ENCODE measurements at places on chromosomes 16 and 17. TPM values are rescaled to one million over a fixed set of nuclear protein-coding genes. Genes with fewer than 3 reads are reported as not detected.

DNA sequence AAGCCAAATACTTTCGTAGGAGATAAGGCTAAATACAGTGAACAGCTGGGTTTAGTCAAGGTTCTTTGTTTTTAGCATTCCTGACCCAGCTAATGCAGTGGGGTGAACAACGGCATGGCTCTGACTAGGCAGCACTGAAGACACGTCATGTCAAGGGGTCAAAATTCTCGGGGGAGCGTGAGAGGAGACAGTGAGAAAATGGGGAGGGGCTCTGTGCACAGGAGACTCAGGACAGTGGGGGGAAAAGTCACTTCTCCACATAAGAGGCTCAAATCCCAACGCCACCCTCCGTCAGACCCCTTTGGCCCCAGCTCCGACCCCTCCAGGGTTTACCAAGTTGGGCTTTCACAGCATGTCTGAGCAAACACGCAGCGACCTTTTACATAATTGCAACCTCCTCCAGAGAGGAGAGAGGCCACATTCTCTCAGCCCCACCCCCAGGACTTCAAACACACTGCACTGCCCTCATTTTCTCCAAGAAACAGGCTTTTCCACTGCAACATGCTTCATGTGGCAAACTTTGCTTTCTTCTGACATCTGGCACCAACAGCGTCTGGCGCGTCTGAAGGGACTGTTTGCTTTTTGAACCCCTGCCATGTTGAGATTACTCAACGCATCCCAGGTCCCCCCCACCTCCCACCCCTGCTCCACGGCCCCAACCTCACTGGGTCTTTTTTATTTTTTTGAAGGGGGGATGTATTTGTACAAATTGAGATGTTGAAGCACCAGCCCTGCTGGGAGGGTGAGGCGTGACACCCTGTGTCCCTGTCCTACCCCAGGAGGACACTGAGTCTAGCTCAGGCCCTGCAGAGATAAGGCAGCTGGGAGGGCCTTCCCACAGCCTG lies 30.0 kb downstream of the AXIN2 start:
- no peak for DNase-seq

DNA sequence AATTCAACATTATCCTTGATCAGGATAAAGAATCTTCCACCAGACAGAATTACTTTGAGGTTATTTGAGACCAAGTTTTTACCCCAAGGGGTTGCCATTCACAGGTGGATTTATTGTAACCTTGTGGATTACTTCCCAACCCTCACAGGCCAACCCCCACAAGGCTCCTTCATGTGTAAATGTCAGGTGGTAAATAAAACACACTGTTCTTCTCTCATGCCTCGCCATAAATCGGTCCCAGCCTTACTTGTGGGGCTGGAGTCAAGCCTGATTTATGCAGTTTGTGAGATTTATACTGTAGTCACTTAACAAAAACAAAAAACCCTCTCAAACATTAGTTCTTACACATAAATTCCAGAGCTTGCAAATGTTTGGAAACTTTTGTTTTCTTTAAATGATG lies 98.6 kb upstream of the IRX3 start:
- DNase-seq = no peak

- no peak for DNase-seq
These were observed 3.9 kb downstream of the SPSB3 start for GRCh38 chr16:1778200-1779179.

- peak; percentile 49 for DNase-seq
These were observed 6.3 kb downstream of the ESRP2 start for GRCh38 chr16:68229431-68230175.

- no peak for DNase-seq
These were observed 44.3 kb upstream of the HELZ start for GRCh38 chr17:67289181-67289876.

- no peak for DNase-seq
These were observed 698 bp downstream of the UBE2G1 start for GRCh38 chr17:4365628-4366326.

- no peak for DNase-seq
These were observed 24.2 kb downstream of the C1QTNF1 start for GRCh38 chr17:79047923-79048825.

The TPSD1 gene
- total RNA-seq = not detected

DNA sequence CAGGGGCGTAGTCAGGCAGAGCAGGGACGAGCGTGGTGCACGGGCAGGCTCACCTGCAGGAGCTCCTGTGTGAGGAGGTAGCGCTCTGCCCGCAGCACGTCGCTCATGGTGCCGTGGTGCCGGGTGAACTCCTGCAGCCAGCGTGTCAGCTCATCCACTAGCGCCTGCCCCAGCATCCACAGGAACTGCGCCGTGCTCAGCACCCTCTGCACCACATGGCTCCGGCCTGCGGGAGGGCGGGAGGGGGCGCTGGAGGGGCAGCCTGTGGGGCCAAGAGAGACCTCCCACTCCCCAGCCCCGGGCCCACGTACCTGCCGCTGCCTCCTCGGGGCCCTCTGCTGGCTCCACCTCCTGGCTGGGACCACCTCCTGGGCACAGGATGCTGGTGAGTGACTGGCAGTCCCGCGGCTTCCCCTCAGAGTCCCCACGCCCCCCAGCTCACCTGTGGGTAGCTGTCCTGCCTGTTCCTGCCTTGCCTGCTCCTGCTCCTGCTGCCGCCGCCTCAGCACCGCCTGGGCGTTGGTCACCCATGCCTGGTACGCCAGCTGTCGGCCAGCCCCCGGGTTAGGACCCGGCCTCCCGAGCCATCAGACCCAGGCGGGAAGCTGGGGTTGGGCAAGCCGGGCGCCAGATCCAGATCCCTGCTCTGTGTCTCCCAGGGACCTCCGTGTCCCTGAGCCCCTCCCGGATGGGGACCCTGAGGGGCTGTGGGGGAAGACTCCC lies 16.6 kb downstream of the CTU2 start:
- DNase-seq = no peak

GRCh38 chr17:4516735-4517134 lies 18.1 kb downstream of the SPNS2 start:
- no peak for DNase-seq

DNA sequence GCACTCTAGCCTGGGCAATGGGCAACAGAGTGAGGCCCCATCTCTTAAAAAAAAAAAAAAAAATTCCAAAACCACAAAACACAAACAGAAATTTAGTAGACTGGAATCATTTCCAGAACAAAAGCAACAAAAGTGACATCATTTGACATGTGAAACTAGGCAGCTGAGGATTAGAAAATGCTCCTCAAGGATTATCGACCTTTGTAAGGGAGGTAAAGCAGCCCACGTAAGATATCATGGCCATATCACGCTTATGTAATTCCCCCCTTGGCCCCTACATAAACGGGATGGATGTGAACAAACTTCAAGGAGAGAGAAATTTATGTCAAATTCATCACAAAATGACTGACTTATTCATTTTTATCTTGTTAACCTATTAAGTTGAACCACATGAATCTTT lies 83.3 kb downstream of the WDR59 start:
- no peak for DNase-seq

GRCh38 chr17:80705988-80706387 lies 161.3 kb downstream of the RPTOR start:
- no peak for DNase-seq

- no peak for DNase-seq
These were observed at the start of gene NOD2 for GRCh38 chr16:50692999-50693781. TSS of gene NOD2 (plus strand) at chr16:50693606. CDS start at chr16:50699496, 5,890 bp downstream.

The SOX9 gene
- 21.7 TPM for total RNA-seq

- no peak for DNase-seq
These were observed 120.5 kb downstream of the HS3ST4 start for GRCh38 chr16:25812215-25812614.

DNA sequence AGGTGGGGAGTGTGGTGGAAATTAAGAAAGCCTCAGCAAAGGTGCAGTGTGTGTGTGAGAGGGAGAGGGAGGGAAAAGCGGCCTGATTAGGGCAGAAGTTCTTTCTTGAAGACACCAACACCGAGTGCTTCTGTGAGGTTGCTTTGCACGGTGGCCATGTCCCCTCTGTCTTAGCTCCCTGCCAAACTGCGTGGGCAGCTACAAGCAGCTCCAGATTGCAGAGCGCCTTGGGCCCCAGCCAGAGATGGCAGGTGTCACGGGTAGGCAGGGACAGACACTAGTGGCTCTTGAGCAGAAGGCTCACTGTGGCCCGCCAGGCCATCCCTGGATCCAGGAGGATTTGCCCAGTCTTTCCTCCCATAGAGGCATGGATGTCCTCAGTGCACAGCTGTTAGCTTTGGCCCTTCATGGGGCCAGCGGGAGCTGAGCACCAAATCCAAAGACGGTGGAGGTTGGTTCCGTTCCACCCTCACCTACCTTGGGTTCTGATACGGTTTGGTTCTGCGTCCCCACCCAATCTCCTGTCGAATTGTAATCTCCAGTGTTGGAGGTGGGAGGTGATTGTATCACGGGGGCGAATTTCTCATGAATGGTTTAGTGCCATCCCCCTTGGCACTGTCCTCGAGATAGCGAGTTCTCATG lies 21.4 kb downstream of the KIAA0513 start:
- DNase-seq = no peak

The ALOX15B gene
- not detected for total RNA-seq

The CIITA gene
- 1.2 TPM for total RNA-seq

The CD300LG gene
- not detected for total RNA-seq

GRCh38 chr17:34511265-34511664 lies 68.1 kb upstream of the TMEM132E start:
- DNase-seq = no peak

- DNase-seq = no peak
These were observed 1.1 kb upstream of the PLEKHG4 start for GRCh38 chr16:67277999-67278772.

The KRT33B gene
- not detected for total RNA-seq

GRCh38 chr16:62208934-62209333 lies 172.7 kb upstream of the CDH8 start:
- no peak for DNase-seq

The CD300A gene
- not detected for total RNA-seq

The AANAT gene
- total RNA-seq = 0.65 TPM
